ENCODE measurements at places on chromosomes 6 and 20.

GRCh38 chr6:142331601-142332000 is 29.8 kb downstream of the ADGRG6 start:
- no peak for DNase-seq

DNA sequence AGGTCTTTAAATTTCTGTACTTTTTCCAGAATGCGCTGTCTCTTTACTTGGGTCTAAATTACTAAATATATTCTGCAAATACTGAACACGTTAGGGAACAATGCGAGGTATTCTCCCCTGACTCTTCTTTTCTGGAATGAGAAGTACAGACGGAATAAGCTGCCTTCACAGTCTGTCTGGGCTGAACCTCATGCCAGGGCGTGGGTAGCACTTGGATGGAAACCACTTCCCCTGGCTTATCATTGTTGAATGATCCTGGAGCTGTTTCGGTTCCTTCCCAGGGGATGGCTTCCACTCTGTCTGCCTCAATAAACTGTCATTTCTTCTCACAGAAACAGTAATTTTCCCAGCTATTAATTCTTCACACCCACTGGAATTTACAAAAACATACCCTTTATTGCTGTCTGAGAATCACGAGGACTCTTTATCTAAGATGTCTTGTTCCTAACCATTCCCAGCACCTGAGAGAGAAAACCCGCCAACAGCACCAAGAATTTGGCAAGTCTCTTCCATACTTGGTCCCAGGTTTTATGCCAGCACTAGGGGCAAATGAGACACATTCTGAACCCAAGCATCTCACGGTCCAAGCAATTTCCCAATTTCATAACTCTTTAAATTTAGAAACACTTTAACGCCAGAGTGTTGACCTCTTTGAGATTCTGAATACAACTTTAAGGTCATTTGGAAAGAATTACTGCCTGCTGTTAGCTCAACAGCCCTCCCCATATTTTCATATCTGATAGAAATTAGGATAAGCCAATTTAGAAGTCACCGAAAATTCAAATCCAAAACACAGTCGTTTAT is 43.2 kb upstream of the ADGRF5 start:
- no peak for DNase-seq

DNA sequence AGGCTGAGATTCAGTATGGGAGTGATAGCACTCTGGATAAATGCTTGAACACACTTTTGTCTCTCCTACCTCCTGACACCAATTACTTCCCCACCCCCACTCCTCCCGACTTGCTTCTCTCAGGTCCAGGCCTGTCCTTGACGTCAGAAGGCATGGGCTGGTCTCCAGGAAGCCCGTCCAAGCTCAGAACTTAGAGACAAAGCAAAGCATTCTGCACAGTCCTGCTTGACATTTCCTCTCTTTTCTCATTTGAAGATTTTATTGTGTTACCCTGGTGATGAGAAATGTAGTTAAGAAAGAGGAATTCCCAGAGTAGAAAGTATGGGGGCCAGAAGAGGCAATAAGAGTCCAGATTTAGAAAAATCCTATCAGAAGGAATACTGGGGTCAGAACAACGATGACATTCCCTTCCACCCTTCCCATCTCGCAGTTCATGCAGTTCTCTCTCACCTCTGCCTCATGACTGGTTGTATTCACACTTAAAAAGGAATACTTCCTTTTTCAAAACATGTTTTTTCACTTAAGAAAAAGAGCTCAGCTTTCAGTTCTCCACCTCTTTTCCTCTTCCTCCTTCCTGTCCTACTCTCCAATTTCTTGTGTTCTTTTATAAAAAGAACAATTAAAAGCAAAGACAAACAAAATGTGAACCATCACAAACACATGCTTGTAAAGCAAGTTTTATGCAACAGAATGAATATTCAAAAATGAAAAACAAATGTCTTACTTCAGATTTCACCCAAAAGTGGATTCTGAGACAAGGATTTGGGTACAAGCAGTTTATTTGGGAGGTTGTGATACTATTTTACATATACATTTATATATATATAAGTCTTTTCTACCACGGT is 18.5 kb upstream of the FAM184A start:
- no peak for DNase-seq

DNA sequence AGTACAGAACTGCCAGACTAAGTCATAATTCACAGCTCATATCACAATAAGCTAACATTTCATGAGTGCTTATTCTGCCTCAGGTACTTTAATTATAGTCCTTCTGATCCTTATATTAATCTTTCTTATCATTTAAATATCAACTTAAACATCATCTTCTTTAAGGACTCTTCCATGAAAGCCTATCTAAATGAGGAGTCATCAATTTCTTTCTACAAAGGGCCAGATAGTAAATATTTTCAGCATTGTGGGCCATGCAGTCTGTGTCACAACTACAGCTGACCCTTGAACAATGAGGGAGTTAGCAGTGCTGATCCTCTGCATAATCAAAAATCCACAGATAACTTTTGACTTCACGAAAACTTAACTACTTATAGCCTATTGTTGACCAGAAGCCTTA is 306.4 kb downstream of the TSHZ2 start:
- no peak for DNase-seq

GRCh38 chr20:44092551-44093248 is 94.3 kb downstream of the JPH2 start:
- DNase-seq, result peak; percentile 31

GRCh38 chr20:63025534-63026331 is 19.0 kb upstream of the BHLHE23 start:
- no peak for DNase-seq

DNA sequence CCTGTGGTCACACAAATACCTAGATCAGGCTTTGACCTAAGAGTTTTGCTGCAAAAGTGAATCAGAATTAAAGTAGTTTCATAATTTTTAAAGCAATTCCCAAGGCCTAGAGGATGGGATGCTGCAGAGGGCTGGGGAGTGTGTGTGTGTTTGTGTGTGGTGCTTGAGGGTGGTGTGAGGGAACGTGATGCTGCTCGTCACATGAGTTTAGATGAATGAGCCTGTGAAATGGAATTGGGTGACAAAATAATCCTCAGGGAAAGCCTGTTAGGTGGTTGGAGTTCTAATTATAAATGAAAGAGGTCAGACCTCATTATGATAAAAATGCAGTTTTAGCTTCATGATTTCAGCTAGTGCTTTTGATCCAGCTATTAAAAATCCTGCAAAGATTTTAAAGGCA is 87.5 kb upstream of the TMEM170B start:
- no peak for DNase-seq

DNA sequence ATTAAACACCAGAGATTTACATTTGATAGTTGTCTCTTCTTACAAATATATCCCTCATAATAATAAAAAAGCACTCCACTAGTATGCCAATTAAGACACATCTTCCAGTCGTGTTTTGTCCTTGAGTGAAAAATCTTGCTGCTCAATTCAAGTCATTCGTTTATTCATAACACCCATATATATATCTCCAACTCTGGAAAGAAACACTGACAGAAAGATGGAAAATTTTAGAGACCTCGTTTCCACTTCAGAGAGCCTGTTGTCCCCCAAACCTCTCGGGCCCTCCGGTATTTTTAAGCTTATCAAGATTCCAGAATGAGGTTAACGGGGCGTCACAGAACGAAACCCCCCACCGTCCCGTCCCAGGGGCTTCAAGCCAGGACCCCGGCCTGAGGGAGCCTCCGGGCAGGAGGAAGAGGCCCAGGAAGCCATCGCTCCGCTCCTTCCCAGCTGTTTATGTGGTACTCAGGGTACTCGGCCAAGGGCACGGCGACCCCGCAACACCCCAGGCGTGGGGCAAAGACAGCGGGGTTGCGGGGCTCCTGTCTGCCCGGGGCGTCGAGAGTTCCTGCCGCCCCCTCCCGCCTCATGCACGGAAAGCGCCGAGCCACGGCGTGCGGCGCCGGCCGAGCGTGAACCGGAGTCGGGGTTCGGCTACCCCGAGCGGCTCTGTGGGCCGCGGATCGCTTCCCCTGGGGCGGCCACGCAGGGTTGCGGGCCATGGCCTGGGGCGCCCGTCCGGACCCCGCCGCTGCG is 623 bp upstream of the SNX9 start:
- DNase-seq, result no peak

DNA sequence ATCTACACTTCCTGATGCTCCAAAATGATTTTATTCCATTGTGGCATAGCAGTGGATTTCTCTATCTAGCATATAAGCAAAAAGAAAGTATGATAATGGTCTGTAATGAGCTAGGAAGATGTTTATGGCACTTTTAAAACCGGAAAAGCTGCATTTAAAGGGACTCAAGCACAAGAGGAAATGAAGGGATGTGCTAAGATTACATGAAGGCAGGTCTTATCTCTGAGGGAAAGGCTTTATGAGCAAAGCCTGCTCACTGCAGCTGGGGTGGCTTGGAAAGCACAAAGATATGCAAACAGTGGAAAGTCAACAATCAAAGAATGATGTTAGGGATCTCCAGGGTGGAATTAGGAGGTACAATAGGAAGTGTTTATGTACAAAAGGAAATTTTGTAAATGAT is 138.2 kb downstream of the TENT5A start:
- DNase-seq, result no peak

DNA sequence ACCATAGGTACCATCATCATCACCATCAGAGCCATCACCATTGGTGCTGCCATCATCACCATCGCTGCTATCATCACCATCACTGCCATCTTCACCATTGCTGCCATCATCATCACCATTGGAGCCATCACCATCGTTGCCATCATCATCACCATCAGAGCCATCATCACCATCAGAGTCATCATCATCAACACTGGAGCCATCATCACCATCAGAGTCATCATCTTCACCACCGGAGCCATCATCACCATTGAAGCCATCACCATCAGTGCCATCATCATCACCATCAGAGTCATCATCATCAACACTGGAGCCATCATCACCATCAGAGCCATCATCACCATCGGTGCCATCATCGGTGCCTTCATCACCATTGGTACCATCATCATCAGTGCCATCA is 338.7 kb downstream of the TAF4 start:
- DNase-seq, result no peak

GRCh38 chr6:33689879-33690278 is 21.6 kb downstream of the UQCC2 start:
- no peak for DNase-seq

DNA sequence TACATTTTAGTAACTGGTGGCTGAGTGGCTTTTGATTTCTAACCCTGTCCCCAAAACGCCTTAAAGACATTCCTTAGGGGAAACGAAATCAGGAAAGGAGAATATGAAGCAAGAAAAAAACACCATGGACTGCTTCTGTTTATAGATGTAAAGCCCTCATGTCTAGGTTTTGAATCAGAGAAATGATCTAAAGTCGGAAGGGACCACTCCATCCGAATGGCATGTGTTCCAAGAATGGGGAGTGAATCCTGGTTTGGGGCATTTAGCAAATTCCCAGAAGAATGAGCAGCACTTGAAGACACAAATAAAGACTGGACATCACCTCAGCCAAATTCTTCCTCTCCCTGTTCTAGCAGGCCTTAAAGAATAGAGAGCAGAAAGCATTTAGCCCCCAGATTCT is 65.6 kb downstream of the CAP2 start:
- no peak for DNase-seq

- DNase-seq, result no peak
Observed at GRCh38 chr6:45872827-45873365, 142.8 kb downstream of the CLIC5 start.

GRCh38 chr6:125749865-125750691 is 646 bp downstream of the HEY2 start:
- DNase-seq, result no peak

GRCh38 chr6:117496383-117496990 is 14.0 kb downstream of the DCBLD1 start:
- DNase-seq, result no peak

DNA sequence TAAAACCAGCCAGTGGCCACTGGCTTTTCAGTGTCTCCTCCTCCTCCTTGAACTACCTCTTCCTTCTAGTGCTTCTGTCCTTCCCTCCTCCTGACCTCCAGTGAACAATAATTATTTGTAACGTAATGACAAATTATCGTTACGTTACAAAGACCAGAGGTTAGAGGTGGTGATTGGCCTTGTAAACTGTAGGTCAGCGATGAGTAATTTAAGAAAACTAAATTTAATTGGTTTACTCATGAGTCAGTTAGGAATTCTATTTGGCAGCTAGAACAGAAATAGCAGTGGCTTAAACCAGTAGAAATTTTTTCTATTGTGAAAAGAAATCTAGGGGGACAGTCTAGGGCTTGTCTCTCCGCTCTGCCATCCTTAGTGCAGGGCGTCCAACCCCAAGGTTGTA is 38.8 kb downstream of the PPARD start:
- no peak for DNase-seq

DNA sequence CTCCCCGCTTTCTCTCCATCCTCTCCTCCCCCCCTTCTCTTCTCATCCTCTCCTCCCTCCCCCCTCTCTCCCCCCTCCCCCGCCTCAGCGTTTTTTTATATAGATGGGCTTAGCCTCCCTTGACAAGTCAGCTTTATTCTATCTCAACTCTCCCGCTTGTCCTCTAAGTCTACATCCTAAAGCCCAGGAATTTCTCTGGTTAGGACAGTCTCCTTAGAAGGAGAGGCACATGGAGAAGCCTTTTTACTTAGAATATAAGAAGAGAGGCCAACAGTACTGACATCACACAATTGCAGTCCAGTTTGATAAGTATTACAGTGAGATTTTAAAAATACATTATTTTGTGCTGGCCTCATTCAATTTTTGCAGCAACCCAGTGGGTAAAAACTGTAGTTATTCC is 83.5 kb downstream of the LYRM2 start:
- no peak for DNase-seq

- DNase-seq, result no peak
Observed at GRCh38 chr6:71333697-71334096, 45.1 kb downstream of the OGFRL1 start.

DNA sequence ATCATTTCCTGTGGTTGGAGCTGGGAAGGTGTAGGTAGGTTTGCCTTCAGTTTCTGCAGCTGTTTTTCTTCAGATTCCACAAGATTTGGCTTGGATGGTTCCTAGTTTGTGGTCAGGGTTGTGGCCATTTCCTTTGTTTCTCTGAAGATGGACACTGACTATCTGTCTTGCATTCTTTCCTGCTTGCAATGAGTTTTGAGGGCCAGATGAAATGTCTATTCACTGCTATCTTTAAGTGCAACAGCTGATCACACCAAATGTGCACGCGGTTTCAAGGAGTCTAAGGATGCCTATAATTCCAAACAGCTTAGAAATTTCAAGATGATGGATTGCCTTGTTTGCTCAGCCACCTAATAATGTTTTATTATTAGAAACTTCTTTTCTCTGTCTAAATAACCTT is 28.4 kb downstream of the IL20RA start:
- DNase-seq, result no peak

- DNase-seq, result no peak
Observed at GRCh38 chr6:49766762-49767161, 20.3 kb downstream of the PGK2 start.

GRCh38 chr20:5183731-5184474 is 57.1 kb downstream of the CDS2 start:
- DNase-seq, result no peak

DNA sequence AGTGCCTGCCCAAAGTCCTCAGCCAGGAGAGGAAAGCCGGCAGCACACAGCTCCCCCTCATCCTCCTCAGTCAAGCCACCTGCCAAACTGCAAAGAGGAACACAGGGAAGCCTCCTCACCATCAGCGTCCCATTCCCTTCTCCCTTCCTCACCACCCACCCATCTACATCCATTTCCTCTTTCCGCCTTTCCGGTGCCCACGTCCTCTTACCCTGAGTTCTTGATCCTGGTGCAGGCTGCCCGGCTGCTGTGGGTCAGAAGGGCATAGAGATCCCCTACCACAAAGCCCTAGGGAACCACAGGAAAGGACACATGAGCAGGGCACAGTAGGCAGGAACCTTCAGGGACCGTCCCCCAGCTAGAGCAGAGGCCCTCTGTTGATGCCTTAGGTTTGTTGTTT is 6.0 kb downstream of the GNMT start:
- DNase-seq, result no peak

GRCh38 chr6:30882759-30883684 is 1.3 kb upstream of the DDR1 start:
- peak; percentile 19 for DNase-seq
